ENCODE measurements at places on chromosomes 6 and 20. TPM values are rescaled to one million over a fixed set of nuclear protein-coding genes. Genes with fewer than 3 reads are reported as not detected.
A peak's percentile ranks its signal among the peaks of the same experiment; 100 is the strongest.

HMGCLL1 gene
- total RNA-seq, result 4.3 TPM

VTA1 gene
- 25.7 TPM for total RNA-seq

CAGE1 gene
- total RNA-seq, result not detected

HLA-DPA1 gene
- 89.9 TPM for total RNA-seq

GINM1 gene
- 58.0 TPM for total RNA-seq

SLC26A8 gene
- not detected for total RNA-seq

KIAA1755 gene
- 7.3 TPM for total RNA-seq

SCAND1 gene
- 84.8 TPM for total RNA-seq

BMP2 gene
- total RNA-seq, result 6.8 TPM

GRCh38 chr6:90484903-90485302 lies 102.0 kb downstream of the MAP3K7 start:
- H3K4me3 ChIP-seq, result no peak overlapping the region
- no peaks in the 10 kb centered on the region for H3K27me3 ChIP-seq
- DNase-seq, result peak; percentile 79

GRCh38 chr6:53189554-53189953 lies 40.9 kb upstream of the GCM1 start:
- no peak overlapping the region for H3K4me3 ChIP-seq
- H3K4me1 ChIP-seq, result peaks cover 5% of the 10 kb centered on the region
- no peak overlapping the region for H3K27ac ChIP-seq
- no peaks in the 10 kb centered on the region for H3K27me3 ChIP-seq
- DNase-seq, result no peak

DNA sequence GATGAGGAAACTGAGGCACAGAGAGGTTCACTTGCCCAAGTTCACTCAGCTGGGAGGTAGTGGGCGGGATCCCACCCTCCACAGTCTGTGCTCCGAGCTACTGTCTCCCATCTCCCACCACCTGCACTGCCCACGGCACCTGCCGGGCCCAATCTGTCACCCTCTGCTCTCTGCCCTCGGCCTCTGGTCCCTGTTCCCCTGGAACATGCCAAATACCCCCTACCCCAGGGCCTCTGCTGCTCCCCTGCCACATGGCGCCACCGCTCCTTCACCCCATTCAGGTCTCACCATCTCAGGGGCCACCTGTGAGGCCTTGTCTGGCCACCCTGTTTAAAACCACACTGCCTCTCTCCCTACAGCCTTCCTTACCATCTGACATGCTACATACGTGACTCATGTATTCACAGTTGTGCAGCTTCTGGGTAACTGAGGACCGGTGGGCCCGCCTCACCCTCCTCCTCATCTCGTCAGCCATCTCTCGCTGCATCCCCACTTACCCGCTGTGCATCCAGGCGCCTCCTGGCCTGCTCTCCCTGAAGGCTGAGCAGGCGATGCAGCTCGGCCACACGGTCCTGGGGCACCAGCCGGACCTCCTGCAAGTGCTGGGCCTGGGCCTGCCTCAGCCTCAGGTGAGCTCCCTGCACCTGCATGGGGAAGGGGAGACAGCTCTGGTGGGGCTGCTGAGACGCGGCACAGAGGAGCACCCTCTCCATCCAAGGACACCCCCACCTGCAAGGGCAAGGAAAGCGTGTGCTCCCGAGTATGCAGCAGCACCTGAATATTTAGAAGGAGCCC lies 50.6 kb downstream of the GINS1 start:
- no peak overlapping the region for H3K27ac ChIP-seq
- no peak overlapping the region for H3K4me3 ChIP-seq
- H3K4me1 ChIP-seq, result no peaks in the 10 kb centered on the region
- no peak for DNase-seq

- no peaks in the 10 kb centered on the region for H3K27me3 ChIP-seq
- H3K4me1 ChIP-seq, result peaks cover 3% of the 10 kb centered on the region
- no peak overlapping the region for H3K27ac ChIP-seq
- no peak for DNase-seq
These were observed 252.4 kb downstream of the FNDC1 start for GRCh38 chr6:159421586-159421985.

GRCh38 chr20:58448958-58449357 lies 59.9 kb downstream of the VAPB start:
- no peaks in the 10 kb centered on the region for H3K4me1 ChIP-seq
- DNase-seq, result no peak
- H3K27me3 ChIP-seq, result no peaks in the 10 kb centered on the region
- H3K27ac ChIP-seq, result no peak overlapping the region

DNA sequence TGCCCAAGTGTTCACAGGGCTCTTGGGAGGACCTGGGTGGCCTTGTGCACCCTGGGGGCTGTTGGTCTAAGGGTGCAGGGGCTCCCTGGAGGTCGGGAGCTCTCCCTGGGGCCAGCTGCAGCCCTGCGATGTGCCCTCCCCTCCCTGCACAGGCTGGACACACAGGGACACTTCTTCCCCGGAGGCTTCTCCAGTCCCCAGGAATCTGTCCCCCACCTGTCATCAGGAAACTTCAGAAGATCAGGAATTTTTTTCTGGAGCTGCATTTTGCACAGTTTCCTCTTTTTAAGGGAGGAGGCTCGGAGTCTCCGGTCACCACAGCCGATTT lies 66.9 kb upstream of the BHLHE23 start:
- H3K36me3 ChIP-seq, result no peaks in the 10 kb centered on the region
- DNase-seq, result no peak
- peaks cover 76% of the 10 kb centered on the region for H3K27me3 ChIP-seq
- H3K4me1 ChIP-seq, result peaks cover 4% of the 10 kb centered on the region
- H3K4me3 ChIP-seq, result no peak overlapping the region

GRCh38 chr6:125233202-125233601 lies 68.6 kb downstream of the HDDC2 start:
- H3K4me1 ChIP-seq, result no peaks in the 10 kb centered on the region
- no peaks in the 10 kb centered on the region for H3K27me3 ChIP-seq
- no peak overlapping the region for H3K27ac ChIP-seq
- H3K4me3 ChIP-seq, result no peak overlapping the region
- no peak for DNase-seq
- H3K36me3 ChIP-seq, result no peaks in the 10 kb centered on the region

DNA sequence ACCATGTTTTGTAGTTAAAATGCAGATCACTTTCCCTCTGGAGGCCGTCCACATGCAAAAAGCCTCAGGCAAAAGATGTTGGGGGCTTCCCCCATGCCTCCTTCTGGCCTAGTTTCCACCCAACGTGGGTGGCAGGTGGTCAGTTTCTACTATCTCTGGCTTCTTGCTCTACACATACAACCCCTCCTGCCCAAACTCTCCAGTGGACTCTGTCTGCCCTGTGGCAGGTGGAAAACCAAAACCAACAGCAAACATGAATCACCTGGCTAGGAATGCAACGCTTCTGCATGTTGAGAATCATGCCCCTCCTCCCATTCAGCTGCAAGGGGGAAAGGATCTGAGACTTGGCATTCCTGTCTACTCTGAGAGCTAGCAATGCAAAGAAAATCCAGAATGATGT lies 94.8 kb downstream of the MBOAT1 start:
- H3K4me3 ChIP-seq, result no peak overlapping the region
- H3K27ac ChIP-seq, result no peak overlapping the region
- no peaks in the 10 kb centered on the region for H3K27me3 ChIP-seq
- no peak for DNase-seq
- H3K36me3 ChIP-seq, result no peaks in the 10 kb centered on the region
- peaks cover 17% of the 10 kb centered on the region for H3K4me1 ChIP-seq

- no peak overlapping the region for H3K4me3 ChIP-seq
- no peak for DNase-seq
- peaks cover 6% of the 10 kb centered on the region for H3K4me1 ChIP-seq
These were observed 31.2 kb downstream of the CITED2 start for GRCh38 chr6:139343052-139343750.

GRCh38 chr6:8435845-8436168 lies 462 bp upstream of the SLC35B3 start:
- no peak for DNase-seq
- peak overlapping the region; percentile 90 for H3K27ac ChIP-seq
- no peaks in the 10 kb centered on the region for H3K27me3 ChIP-seq
- H3K36me3 ChIP-seq, result no peaks in the 10 kb centered on the region
- H3K4me3 ChIP-seq, result peak overlapping the region; percentile 74

DNA sequence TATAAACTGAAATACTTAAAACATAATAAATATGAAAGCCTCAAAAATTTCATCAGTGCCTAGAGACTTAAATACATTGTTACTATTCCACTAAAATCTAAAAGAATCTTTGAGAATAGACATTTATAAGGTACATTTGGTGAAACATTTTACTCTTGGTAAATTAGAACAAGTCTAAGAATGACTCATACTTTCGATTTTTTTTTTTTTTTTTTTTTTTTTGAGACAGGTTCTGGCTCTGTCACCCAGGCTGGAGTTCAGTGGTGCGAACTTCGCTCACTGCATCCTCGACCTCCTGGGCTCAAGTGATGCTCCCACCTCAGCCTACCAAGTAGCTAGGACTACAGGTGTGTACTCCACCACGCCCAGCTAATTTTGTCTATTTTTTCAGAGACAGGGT lies 6.4 kb downstream of the FUCA2 start:
- no peaks in the 10 kb centered on the region for H3K27me3 ChIP-seq
- H3K4me1 ChIP-seq, result peaks cover 14% of the 10 kb centered on the region
- H3K4me3 ChIP-seq, result no peak overlapping the region

- peak overlapping the region; percentile 81 for H3K27ac ChIP-seq
- DNase-seq, result no peak
- H3K36me3 ChIP-seq, result no peaks in the 10 kb centered on the region
- peak overlapping the region; percentile 87 for H3K4me3 ChIP-seq
These were observed 1.0 kb downstream of the SYNE1 start for GRCh38 chr6:152636021-152636608.

DNA sequence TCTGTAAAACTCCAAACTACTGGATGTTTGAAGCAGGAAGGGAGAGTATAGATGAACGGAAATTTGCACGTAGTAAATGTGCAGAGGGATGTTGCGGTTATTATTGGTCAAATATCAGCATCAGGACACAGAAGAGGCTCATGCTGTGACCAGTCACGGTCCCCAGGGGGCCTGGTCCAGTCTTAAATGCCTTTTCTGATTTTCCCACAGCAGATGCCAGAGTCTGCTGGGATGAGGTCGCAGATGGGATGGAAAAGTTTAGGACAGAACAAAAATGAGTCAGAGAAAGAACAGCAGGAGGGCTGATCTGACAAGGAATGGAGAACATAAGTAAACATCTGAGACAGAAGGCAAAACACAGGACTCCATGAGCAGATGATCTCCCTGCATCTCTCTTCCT lies 11.7 kb upstream of the SIRPG start:
- no peak overlapping the region for H3K27ac ChIP-seq
- H3K4me3 ChIP-seq, result no peak overlapping the region
- no peaks in the 10 kb centered on the region for H3K27me3 ChIP-seq
- no peaks in the 10 kb centered on the region for H3K36me3 ChIP-seq
- DNase-seq, result peak; percentile 37

DNA sequence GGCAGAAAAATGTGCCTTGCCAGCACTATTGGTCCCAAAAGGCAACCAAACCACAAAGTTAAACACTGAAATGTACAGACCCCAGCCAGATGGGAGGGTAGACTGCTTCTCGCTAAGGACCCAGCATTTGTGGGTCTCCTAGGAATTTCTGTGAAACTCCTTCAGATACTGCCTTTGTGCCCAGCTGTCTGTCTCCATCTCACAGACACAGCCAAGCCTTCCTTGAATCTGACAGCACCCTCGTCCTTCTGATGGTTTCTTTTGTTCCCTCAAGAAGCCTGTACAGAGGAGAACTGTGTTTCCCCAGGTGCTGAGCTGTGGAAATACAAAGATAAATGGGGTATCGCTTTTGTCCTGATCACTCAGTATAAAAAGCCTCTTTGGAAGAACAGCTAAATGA lies 254.0 kb upstream of the TAB2 start:
- DNase-seq, result no peak
- peaks cover 24% of the 10 kb centered on the region for H3K4me1 ChIP-seq
- H3K27ac ChIP-seq, result no peak overlapping the region
- H3K27me3 ChIP-seq, result no peaks in the 10 kb centered on the region
- H3K4me3 ChIP-seq, result no peak overlapping the region
- H3K36me3 ChIP-seq, result no peaks in the 10 kb centered on the region

- H3K4me3 ChIP-seq, result no peak overlapping the region
- no peaks in the 10 kb centered on the region for H3K4me1 ChIP-seq
- H3K27me3 ChIP-seq, result no peaks in the 10 kb centered on the region
- no peak for DNase-seq
These were observed 47.4 kb downstream of the MAP7 start for GRCh38 chr6:136502786-136503185.

DNA sequence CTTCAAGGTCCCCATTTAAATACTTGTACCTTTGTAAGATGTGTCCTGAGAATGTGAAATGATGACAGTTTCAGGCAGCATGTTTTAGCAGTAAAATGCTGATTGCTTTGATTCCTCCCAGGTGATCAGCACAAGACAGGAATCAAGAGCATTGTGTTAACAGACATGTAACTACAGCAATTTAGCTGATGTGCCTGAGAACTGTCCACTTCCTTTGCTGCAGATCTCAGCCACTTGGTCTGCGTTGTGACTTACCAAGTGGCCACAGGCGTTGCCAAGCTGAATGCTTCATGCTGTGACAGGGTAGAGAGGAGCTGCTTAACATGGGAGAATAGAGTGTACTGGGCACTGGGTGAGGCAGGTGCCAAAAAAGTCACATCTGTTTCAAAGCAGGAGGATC lies 767.0 kb upstream of the POU3F2 start:
- no peaks in the 10 kb centered on the region for H3K36me3 ChIP-seq
- no peak overlapping the region for H3K4me3 ChIP-seq
- H3K4me1 ChIP-seq, result no peaks in the 10 kb centered on the region
- H3K27ac ChIP-seq, result no peak overlapping the region
- DNase-seq, result no peak

DNA sequence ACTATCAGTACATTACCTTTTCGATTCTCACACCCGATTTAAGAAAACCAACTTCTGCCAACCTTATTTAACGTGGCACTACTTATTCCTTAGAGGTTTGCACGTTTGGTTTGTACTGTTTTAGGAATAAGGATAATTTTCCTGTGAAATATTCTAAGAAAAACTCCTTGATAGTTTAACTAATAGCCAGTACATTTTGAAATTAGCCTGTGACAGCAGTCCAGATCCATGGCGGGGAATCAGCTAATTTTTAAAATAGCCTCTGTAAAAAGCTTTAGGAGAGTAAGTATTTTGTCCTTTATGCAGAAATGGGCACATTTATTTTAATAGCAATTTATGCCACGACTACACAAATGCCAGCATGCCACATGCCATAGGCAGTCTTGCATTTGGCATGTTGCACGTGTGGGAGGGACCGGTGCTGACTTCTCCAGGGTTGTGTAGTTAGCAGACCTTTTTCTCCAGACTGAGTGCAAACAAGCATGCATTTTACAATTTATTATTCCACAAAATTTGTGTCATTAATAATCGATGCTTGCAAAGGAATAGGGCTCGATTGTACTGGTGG lies 6.2 kb downstream of the FOXC1 start:
- no peak for DNase-seq
- peaks cover 9% of the 10 kb centered on the region for H3K4me1 ChIP-seq
- H3K27ac ChIP-seq, result no peak overlapping the region
- H3K27me3 ChIP-seq, result no peaks in the 10 kb centered on the region

DNA sequence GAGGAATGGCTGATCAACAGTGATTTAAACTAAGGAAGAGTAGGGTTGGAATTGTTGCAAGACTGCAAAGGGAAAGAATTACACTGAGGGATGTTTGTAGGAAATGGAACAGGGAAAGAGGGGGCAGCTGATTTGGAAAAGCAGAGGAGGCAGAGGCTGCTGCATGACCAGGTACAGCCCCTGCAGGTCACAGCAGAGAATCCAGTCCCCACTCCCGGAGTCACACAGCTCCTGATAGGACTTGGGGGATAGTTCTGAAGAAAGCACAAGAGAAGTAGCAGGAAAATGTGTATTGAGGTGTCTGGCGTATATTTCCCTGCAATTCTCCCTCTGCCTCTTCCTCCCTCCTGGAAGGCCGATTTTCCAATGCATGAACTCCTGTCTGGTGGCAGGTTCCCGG lies 92.5 kb upstream of the PDE10A start:
- H3K36me3 ChIP-seq, result no peaks in the 10 kb centered on the region
- H3K4me1 ChIP-seq, result no peaks in the 10 kb centered on the region
- H3K4me3 ChIP-seq, result no peak overlapping the region
- no peaks in the 10 kb centered on the region for H3K27me3 ChIP-seq
- DNase-seq, result no peak
